ENCODE measurements at places on chromosomes 6 and 20.

DNA sequence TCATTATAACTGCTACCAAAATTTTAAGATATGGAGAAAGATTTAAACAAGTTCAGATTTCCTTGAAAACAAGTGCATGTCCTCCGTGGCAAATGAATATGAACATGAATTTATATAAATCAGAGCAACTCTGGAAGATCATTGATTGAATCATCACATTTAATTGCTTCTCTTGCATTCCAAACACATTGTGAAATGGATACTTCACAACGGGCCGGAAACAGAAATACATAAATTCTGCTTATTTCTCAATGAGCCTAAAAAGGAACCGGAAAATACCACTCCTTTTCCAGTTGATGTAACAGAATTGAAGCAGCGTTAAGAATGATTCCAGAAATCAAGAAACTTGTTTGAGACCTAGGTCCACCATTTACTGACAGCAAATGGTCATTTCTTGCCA lies 134.6 kb upstream of the BTN3A2 start:
- no peak for DNase-seq

- DNase-seq, result no peak
Observed at GRCh38 chr6:150673720-150674346, 74.1 kb downstream of the PLEKHG1 start.

DNA sequence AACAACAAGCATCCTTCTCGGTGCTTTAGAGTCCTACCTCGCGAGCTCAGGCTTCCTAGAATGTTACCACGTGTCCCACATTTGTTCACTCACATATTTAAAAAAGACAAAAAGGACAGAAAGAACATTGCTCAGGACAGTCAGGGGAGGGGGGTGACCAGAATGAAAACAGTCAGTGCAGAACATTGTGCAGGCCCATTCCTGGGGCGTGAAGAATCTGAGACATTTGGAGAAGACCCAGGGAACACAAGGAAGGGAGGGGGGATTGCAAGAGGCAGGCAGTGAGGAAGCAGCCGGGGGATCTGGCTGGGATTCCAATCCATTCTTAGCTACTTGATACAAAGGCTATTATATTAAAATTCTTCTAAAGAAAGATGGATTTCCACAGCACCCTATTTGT lies 270.4 kb upstream of the CITED2 start:
- peak; percentile 73 for DNase-seq

- DNase-seq, result no peak
Observed at GRCh38 chr20:52972190-52972937, at the start of gene TSHZ2. TSHZ2 (plus strand) TSS chr20:52972358; CDS start chr20:52973294, 936 bp downstream.

GRCh38 chr6:88074791-88075190 lies 27.1 kb downstream of the SPACA1 start:
- DNase-seq, result no peak

DNA sequence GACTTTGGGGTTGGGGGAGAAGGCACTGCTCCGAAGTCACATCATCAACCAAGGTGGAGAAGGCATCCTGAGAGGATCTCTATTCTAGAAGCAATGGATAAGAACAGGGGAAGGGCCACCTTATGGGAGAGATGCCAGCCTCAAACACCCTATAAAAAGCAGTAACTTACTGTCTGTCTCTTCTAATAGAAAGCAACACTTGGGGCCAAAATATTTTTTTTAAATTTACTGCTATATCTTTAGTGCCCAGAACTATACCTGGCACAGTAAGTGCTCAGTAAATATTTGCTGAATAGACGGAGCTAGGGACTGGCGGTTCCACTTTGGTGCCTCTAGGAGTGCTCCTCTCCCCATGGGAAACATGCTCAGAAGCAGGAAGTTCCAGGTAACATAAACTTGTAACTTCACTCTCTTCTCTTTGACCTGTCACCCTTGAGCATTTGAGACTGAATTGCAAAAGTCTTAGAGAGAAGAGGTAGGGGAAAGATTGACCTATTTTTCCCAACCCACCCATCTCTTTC lies 807 bp upstream of the OTOR start:
- DNase-seq, result no peak

- DNase-seq, result no peak
Observed at GRCh38 chr6:148617530-148617929, 129.3 kb upstream of the UST start.

GRCh38 chr20:39524371-39524911 lies 562.3 kb downstream of the DHX35 start:
- no peak for DNase-seq
